Osteocyte (in vitro differentiated cells): ENCODE measurements at places on chromosomes 13 and 19. TPM values are rescaled to one million over a fixed set of nuclear protein-coding genes. Genes with fewer than 3 reads are reported as not detected.

GRCh38 chr19:38515896-38516295 is 82.4 kb downstream of the RYR1 start:
- no peak for DNase-seq
- H3K27ac ChIP-seq, result no peak overlapping the region
- peaks cover 9% of the 10 kb centered on the region for H3K27me3 ChIP-seq
- no peaks in the 10 kb centered on the region for H3K4me1 ChIP-seq

- H3K4me3 ChIP-seq, result no peak overlapping the region
- no peak overlapping the region for H3K27ac ChIP-seq
- no peaks in the 10 kb centered on the region for H3K27me3 ChIP-seq
These were observed 89.9 kb upstream of the STARD13 start for GRCh38 chr13:33375421-33375820.

DNA sequence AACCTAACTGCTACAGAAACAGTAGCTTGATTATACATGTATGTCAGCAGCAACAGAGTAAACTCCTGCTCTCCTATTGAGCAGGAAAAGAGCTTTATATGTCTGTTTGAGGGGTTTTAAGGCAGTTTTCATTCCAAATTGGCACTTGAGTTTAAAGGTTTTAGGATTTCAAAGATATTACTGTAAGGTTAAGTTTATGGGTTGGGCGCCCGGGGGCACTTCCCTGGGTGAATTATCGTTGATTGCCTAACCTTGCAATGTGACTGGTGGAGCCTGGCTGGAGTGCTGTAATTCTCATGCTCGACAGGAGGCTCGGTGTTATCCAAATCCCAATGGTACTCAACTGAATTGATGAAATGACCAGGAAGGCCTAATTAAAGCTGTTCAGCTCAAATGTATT is 1586.1 kb downstream of the OLFM4 start:
- H3K36me3 ChIP-seq, result no peaks in the 10 kb centered on the region
- peaks cover 2% of the 10 kb centered on the region for H3K4me1 ChIP-seq
- DNase-seq, result no peak
- no peaks in the 10 kb centered on the region for H3K27me3 ChIP-seq

Gene TUBB4A
- not detected in 2 replicates for total RNA-seq

Gene CYSLTR2
- total RNA-seq, result not detected in 2 replicates

DNA sequence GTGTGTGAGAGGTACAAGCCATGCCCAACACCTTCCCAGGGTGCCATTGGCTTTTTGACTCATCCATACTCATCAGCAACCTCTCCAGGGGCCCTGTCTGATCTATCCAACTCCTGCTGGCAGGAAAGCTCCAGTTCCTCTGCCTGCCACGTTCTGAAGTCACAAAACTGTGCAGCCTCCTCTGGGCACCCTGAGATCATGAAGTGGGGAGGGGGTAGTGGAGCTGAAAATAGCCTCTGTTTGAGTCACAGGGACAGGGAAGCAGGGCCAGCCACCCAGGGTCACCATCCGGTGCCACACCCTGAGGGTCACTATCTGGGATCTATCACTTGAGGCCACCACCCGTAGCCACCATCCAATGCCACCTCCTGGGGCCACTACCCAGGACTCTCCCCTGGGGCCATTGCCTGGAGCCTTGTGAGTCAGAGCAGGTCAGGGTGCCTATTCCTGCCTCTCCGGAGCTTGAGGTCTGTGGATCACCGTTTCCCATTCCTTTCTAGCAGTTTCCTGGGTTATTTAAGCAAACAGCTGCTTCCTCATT is 172.1 kb downstream of the NUFIP1 start:
- H3K36me3 ChIP-seq, result no peaks in the 10 kb centered on the region
- peaks cover 58% of the 10 kb centered on the region for H3K4me1 ChIP-seq
- peak overlapping the region; percentile 47 for H3K27ac ChIP-seq
- no peaks in the 10 kb centered on the region for H3K27me3 ChIP-seq
- DNase-seq, result no peak

DNA sequence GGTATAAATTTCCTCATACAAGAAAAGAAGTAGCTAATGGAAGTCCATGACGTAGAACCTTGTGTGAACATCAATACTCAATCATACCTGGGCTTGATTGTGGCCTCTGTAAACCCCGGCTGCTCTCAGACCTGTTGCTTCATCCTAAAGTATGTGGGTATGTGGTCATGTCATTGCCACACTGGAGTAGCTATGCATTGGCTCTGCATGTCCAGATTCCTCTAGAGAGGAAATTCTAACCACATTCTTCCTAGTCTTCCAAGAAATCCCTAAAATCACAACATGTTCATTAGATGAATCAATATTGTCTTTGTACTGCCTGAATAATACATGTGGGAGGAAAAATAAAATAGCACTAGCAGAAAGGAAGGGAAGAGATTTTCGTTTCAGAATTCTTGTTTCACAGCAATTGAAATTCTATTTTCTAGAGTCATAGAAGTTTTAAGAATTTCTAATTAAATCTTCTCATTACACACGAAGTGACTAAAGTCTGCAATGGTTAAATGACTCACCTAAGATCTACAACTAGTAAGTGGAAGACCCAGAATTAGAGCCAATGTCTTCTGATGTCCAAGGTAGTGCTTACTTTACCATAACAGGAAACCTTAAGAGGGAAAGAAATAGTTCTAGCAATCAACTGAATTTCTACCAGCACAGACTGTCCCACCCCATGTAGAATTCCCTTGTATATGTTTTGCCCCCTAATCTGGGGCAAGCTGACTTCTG is 28.0 kb downstream of the RXFP2 start:
- DNase-seq, result no peak
- H3K27ac ChIP-seq, result peak overlapping the region; percentile 39
- H3K4me3 ChIP-seq, result peak overlapping the region; percentile 2
- H3K4me1 ChIP-seq, result peaks cover 40% of the 10 kb centered on the region
- H3K27me3 ChIP-seq, result no peaks in the 10 kb centered on the region

Gene WDR83
- total RNA-seq, result 11.4 and 12.4 TPM in 2 replicates

Gene C13orf42
- not detected in 2 replicates for total RNA-seq

GRCh38 chr19:55642153-55643002 is 1.1 kb upstream of the ZNF581 start:
- peaks cover 10% of the 10 kb centered on the region for H3K36me3 ChIP-seq
- peak overlapping the region; percentile 96 for H3K27ac ChIP-seq
- no peak for DNase-seq

- H3K27me3 ChIP-seq, result no peaks in the 10 kb centered on the region
- H3K4me1 ChIP-seq, result peaks cover 27% of the 10 kb centered on the region
- H3K4me3 ChIP-seq, result no peak overlapping the region
- H3K27ac ChIP-seq, result peak overlapping the region; percentile 14
These were observed 128.8 kb downstream of the ZDHHC20 start for GRCh38 chr13:21330126-21330861.

- peaks cover 29% of the 10 kb centered on the region for H3K4me1 ChIP-seq
- H3K4me3 ChIP-seq, result peak overlapping the region; percentile 76
- peak overlapping the region; percentile 98 for H3K27ac ChIP-seq
- no peaks in the 10 kb centered on the region for H3K36me3 ChIP-seq
- no peak for DNase-seq
These were observed 108.0 kb downstream of the KCTD15 start for GRCh38 chr19:33904681-33905080.

Gene ZNF808
- 22.8 and 29.2 TPM in 2 replicates for total RNA-seq

DNA sequence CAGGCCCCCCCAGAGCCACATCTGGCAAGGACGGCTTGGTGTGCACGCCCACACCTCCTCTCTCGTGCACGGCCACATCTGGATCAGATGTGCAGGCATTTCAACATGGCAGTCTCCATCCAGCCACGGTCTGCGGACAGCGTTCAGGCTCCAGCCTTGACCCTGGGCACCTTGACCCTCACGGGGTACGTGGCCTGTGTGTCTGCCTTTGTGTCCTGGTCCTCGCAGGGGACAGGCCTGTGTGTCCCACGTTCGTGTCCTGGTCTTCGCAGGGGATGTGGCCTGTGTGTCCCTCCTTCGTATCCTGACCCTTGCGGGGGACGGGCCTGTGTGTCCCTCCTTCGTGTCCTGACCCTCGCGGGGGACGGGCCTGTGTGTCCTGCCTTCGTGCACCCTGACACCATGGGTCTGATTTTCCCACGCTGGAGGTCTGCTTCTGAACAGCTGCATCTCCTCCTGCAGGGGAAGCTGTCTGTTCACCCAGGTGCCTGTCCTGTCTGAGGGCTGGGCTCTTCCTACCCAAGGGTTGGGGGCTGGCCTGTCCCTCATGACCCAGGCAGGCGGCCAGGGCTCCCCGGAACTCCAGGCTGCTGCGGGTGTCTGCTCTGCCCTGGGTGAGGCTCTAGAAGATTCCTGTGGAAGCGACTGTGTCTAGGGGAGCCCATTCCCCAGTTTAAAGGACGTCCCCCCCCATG is 25.3 kb downstream of the RASA3 start:
- no peak overlapping the region for H3K4me3 ChIP-seq
- DNase-seq, result no peak
- peak overlapping the region; percentile 80 for H3K27ac ChIP-seq
- peaks cover 66% of the 10 kb centered on the region for H3K4me1 ChIP-seq
- no peaks in the 10 kb centered on the region for H3K36me3 ChIP-seq

- H3K36me3 ChIP-seq, result no peaks in the 10 kb centered on the region
- H3K4me1 ChIP-seq, result no peaks in the 10 kb centered on the region
- H3K4me3 ChIP-seq, result no peak overlapping the region
These were observed 23.5 kb downstream of the FAM187B start for GRCh38 chr19:35204799-35205732.

DNA sequence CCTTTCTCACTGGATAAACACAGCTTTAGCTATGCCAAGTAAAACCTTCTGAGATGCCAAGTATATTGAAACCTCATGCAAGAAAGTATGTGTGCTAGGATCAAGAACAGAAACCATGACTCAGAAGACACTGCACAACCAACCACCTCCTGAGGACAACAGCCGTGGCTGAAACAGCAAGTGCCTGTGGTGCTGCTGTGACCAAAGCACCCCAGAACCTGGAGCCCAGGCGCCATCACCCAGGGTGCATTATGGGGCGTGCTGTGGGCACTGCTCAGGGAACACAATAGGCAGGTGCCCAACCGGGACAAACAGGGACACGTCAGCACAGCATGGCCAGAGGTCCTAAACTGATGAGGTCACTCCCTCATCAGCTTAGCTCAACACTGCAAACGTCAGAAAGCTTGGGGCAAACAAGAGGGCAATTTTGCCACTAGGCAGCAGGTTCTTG is 101.3 kb upstream of the SLC15A1 start:
- no peaks in the 10 kb centered on the region for H3K27me3 ChIP-seq
- no peak for DNase-seq
- H3K4me1 ChIP-seq, result no peaks in the 10 kb centered on the region
- no peak overlapping the region for H3K27ac ChIP-seq
- no peak overlapping the region for H3K4me3 ChIP-seq
- H3K36me3 ChIP-seq, result peaks cover 15% of the 10 kb centered on the region

Gene LILRB2
- not detected in 2 replicates for total RNA-seq

Gene PTBP1
- 339 and 370 TPM in 2 replicates for total RNA-seq

Gene CFAP97D2
- not detected in 2 replicates for total RNA-seq

DNA sequence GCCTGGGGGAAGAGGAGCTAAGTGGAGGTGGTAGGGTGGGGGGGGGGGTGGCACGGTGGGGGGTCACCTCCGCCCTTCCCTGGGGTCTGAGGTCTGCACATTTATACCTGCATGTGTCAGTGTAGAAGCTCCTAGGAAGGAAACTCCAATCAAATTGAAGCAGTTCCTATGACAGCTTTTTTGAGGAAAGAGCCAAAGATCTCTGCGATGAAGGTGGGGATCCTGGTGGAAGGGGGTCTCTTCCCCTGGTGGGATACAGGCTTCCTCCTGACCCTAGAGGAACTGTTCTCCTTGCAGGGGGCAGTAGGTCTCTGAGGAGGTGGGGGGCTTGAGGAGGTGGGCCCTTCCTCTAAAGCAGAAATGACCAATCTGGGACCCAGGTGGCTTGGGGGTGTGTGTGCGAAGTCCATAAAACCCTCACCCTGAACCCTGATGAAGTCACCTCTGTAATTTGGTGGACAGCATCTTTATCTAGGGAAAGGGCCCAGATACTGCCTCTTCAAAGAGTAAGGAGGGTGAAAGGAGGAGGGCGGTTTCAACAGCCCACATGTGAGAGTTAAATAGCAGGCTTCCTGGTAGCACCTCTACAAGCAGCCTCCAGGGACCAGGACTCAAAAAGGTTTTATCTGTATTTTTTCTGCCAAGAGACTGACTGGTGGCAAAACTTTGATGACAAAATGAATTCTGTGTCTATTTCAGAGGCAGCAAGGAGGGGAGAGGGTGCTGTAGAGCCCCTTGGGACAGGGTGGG is 12.9 kb downstream of the RANBP3 start:
- no peak for DNase-seq
- no peaks in the 10 kb centered on the region for H3K27me3 ChIP-seq
- peaks cover 46% of the 10 kb centered on the region for H3K4me1 ChIP-seq
- no peak overlapping the region for H3K27ac ChIP-seq

Gene NLRP11
- total RNA-seq, result not detected in 2 replicates

- peak; percentile 34 for DNase-seq
- no peaks in the 10 kb centered on the region for H3K36me3 ChIP-seq
- no peak overlapping the region for H3K4me3 ChIP-seq
- no peaks in the 10 kb centered on the region for H3K27me3 ChIP-seq
- H3K4me1 ChIP-seq, result peaks cover 48% of the 10 kb centered on the region
- no peak overlapping the region for H3K27ac ChIP-seq
These were observed 55.4 kb upstream of the UBL3 start for GRCh38 chr13:29905845-29906244.

GRCh38 chr13:32624441-32624840 is 38.2 kb downstream of the PDS5B start:
- peaks cover 38% of the 10 kb centered on the region for H3K4me1 ChIP-seq
- H3K27me3 ChIP-seq, result no peaks in the 10 kb centered on the region
- no peak overlapping the region for H3K4me3 ChIP-seq
- peaks cover 11% of the 10 kb centered on the region for H3K36me3 ChIP-seq

- H3K27me3 ChIP-seq, result peaks cover 3% of the 10 kb centered on the region
- peaks cover 16% of the 10 kb centered on the region for H3K36me3 ChIP-seq
- peaks cover 20% of the 10 kb centered on the region for H3K4me1 ChIP-seq
- H3K4me3 ChIP-seq, result peak overlapping the region; percentile 98
These were observed 580 bp downstream of the EIF3K start for GRCh38 chr19:38619361-38620174.

DNA sequence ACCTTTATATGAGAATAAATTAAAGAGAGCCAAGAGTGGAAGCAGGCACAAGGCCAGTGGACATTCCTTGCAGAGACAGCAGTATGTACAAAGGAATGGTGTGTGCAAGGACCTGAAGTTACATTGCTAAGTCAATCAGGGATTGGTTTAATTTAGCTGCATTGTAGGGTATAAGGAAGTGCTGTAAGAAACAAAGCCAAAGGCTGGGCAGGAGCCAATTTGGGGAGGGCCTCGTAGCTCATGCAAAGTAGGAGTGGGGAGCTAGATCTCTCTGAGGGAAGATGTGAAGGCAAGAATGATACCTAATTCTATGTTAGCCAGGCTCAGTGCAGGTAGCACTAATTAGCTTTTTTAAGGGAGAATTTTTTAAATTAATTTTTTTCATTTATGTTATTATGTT is 76.7 kb downstream of the SLAIN1 start:
- no peak overlapping the region for H3K4me3 ChIP-seq
- H3K27ac ChIP-seq, result no peak overlapping the region
- no peaks in the 10 kb centered on the region for H3K36me3 ChIP-seq
- no peak for DNase-seq
